ENCODE measurements at places on chromosomes 16 and 17.

DNA sequence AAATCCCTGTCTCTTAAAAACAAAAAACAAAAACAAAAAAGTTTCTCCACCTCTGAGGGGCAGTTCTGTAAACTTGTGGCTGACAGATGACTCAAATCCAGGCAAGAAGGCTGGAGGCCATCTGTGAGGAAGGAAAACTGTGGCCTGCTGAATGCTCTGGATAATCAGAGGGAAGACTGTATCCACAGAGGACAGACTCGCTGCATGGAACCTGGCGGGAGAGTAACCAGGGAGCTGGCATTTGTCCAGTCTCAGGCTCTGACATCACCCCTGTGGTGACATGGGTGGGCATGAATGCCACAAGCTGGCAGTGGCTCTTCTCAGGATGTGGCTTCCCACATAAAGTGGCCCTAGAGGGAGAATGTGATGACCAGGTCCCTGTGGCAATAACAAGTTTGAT lies 2.8 kb upstream of the KSR1 start:
- DNase-seq: no peak

GRCh38 chr16:31213877-31214707 lies at the start of gene TRIM72:
Gene TRIM72 (plus strand): TSS chr16:31214119. CDS start chr16:31214739, 620 bp downstream.
- no peak for DNase-seq

GRCh38 chr17:19402171-19402570 lies 8.9 kb upstream of the RNF112 start:
- DNase-seq: no peak

GRCh38 chr17:9959377-9959981 lies 54.4 kb upstream of the RCVRN start:
- DNase-seq: peak; percentile 64

- DNase-seq: peak; percentile 77
Measured at GRCh38 chr16:70529051-70529777, 5.6 kb downstream of the SF3B3 start.

GRCh38 chr17:30579610-30580315 lies 102.6 kb downstream of the GOSR1 start:
- peak; percentile 25 for DNase-seq

- DNase-seq: no peak
Measured at GRCh38 chr17:17549732-17550366, 41.7 kb downstream of the PEMT start.

GRCh38 chr17:21039839-21040575 lies 2.8 kb downstream of the USP22 start:
- DNase-seq: peak; percentile 63

DNA sequence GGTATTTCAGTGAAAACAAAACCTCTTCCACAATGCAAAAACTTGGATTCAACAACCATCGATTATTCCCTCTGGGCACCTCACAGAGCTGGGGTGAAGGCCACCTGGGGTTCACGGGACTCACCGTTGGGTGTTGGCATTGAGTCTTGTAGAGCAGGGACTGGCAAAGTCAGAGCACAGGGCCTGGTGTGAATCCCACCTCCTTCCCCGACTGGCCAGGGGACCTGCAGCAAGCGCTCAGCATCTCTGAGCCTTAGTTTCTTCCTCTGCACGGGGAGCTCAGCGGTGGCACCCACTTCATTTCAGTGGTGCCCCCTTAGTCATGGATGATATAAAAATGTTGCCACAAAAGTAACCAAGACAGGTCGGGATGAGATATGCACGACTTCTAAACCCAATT lies 100.4 kb downstream of the METRNL start:
- DNase-seq: no peak

DNA sequence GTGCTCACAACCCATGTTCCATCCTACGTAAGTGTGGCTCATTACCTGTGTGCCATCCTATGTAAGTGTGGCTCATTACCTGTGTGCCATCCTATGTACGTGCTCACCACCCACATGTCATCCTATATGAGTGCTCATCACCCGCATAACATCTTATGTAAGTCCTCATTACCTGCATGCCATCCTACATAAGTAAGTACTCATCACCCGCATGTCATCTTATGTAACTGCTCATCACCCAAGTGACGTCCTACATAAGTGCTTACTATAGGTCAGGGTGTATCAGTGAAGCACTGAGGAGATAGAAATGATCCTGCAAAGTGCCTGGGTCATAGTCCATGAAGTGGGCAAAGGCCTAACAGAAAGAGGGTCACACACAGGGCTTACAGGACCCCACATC lies 93.1 kb downstream of the AXIN2 start:
- DNase-seq: no peak

GRCh38 chr16:26026709-26027450 lies 335.1 kb downstream of the HS3ST4 start:
- no peak for DNase-seq

GRCh38 chr16:4578961-4579530 lies 22.9 kb downstream of the C16orf96 start:
- no peak for DNase-seq

DNA sequence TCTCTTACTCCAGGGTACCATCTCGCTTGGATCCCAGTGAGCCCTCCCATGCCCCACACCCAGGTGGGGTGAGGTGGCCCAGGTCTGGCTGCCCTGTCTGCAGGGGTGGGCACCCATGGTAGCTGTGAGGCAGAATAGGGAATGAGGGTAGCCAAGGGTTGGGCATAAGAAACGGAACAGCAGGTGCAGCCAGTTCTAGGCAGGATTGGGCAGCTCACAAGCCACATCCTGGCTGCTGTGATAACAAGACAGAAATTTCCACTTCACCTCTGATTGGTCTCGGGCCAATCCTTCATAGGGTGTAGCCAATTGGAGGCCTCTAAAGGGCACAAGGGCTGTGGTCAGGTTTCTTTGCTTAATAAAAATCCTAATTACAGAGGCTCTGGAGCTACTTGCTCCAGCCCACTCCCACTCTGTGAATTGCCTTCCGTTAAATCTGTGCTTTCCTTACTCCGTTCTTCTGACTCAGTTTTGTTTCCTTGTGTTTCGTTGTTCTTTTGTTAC lies 1.5 kb upstream of the ARHGDIG start:
- DNase-seq: peak; percentile 4

GRCh38 chr17:69326377-69327059 lies 415 bp downstream of the ABCA5 start:
- peak; percentile 15 for DNase-seq

- DNase-seq: peak; percentile 12
Measured at GRCh38 chr17:19000531-19001325, 3.8 kb downstream of the FAM83G start.

GRCh38 chr16:12317856-12318537 lies 341.5 kb downstream of the SNX29 start:
- DNase-seq: no peak

Data from fibroblast of skin of scalp (primary cell).